Non-pigmented ciliary epithelial cell (primary cell): ENCODE measurements at places on chromosomes 16 and 17.

- DNase-seq = peak; percentile 17
These were observed 29.5 kb downstream of the CYLD start for GRCh38 chr16:50771366-50771765.

DNA sequence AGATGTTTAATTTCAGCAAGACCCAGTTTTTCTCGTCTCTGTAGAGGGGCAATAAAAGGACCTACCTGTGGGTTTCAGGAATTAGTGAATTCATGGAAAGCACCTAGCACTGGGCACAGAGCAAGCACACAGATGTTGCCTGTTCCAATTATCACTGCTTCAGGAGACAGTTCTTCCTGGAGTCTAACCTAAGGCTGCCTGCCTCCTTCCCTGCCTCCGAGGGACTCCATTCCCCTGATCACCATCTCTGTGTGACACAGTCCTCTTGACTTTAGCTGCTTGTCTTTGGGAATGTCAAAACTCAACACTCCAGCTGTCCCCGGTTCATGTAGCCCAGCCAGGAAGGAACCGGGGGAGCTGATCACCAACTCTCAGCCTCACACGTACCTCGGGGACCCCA, 474.9 kb downstream of the SLC39A11 start:
- no peak for DNase-seq

GRCh38 chr17:44589316-44590071, 32.2 kb downstream of the FZD2 start:
- no peak for DNase-seq

DNA sequence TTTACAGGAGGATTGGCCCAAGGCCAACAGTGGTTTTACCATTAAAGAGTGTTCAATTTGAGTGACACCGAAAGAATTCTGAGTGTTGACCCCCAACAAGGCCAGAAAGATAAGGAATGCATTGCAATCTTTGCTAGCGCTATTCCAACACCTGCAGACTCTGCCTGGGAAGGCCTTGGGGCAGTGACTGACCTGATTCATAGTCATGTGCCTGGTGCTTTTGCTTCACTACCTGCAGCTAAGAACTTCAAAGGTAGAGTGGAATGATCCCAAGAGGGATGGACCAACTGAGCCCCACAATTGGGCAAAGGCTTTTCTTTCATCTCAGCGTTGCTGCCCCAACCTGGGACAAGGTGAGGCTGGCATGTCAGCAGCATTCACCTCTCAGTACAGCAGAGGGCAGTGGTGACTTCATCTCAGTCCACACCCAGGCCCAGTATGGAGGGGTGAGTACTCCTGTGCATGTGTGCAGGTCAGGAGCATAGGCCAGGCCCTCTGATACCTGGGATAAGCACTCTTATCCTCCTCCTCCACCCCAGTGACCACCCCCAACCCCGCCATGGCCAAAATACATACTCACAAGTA, 149.6 kb upstream of the GNAO1 start:
- DNase-seq = no peak

GRCh38 chr16:15587152-15587825, 55.7 kb downstream of the MARF1 start:
- DNase-seq = no peak

- no peak for DNase-seq
These were observed 12.9 kb upstream of the ELAC2 start for GRCh38 chr17:13030459-13031300.

GRCh38 chr16:57084257-57084770, 8.1 kb upstream of the CPNE2 start:
- DNase-seq = no peak
